ENCODE measurements at places on chromosomes 12 and 14. TPM values are rescaled to one million over a fixed set of nuclear protein-coding genes. Genes with fewer than 3 reads are reported as not detected.

GRCh38 chr12:19915392-19916195, 452.7 kb upstream of the PDE3A start:
- H3K4me1 ChIP-seq = no peaks in the 10 kb centered on the region
- no peak for DNase-seq
- no peak overlapping the region for H3K4me3 ChIP-seq
- H3K36me3 ChIP-seq = no peaks in the 10 kb centered on the region
- H3K27ac ChIP-seq = no peak overlapping the region

SLC8A3 gene
- total RNA-seq = 1.7 TPM

SLC2A13 gene
- 19.6 TPM for total RNA-seq

DNA sequence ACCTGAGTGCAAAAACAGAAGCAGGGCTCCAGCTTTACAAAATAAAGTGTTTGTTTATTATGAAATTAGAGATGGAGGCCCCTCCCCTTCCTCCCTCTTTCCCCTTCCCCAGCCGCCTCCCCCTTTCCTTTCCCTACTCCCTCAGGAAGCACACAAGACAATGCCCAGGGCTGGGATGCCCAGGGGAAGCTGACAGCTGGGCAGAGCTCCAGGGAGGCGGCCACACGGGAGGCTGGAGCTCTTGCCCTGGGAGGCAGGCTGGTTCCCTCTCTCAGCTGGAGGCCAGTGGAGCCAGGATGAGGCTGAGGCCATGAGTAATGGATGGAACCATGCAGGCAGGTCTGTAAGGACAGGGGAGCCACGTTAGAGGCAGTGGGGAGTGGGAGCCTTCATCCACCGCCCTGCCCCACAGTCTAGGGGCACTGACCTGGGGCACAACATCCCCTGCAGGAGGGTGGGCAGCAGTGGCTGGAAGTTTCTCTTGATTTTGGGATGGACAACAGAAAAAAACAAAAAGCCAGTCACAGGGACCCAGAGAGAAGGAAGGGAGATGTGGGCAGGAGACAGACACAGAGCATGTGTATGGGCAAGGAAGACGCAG, 5.1 kb downstream of the PSMB11 start:
- DNase-seq = no peak
- H3K36me3 ChIP-seq = no peaks in the 10 kb centered on the region
- H3K4me1 ChIP-seq = no peaks in the 10 kb centered on the region
- no peak overlapping the region for H3K27ac ChIP-seq

MMP17 gene
- 4.8 TPM for total RNA-seq

DNA sequence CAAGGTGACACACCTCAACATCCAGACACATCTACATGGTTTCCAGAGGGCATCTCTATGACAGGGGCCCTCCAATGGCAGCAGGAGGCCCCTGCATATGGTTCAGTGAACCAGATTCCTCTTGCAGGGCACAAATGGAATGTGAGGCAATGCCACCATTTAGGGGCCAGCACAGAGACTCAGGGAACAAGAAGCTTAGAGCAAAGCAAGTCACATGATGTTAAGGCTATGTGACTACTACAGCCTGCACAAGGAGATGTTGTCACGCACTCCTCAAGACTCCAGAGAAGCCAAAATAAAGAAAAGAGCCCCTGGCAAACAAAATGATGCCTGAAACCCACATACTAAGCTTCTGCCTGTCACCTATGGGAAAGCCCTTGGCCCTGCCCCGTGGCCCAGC, 95.2 kb downstream of the RBM19 start:
- H3K27me3 ChIP-seq = no peaks in the 10 kb centered on the region
- H3K4me1 ChIP-seq = no peaks in the 10 kb centered on the region
- H3K4me3 ChIP-seq = no peak overlapping the region
- no peak overlapping the region for H3K27ac ChIP-seq
- no peak for DNase-seq

RERGL gene
- 5.0 TPM for total RNA-seq

FGF6 gene
- total RNA-seq = not detected

DNA sequence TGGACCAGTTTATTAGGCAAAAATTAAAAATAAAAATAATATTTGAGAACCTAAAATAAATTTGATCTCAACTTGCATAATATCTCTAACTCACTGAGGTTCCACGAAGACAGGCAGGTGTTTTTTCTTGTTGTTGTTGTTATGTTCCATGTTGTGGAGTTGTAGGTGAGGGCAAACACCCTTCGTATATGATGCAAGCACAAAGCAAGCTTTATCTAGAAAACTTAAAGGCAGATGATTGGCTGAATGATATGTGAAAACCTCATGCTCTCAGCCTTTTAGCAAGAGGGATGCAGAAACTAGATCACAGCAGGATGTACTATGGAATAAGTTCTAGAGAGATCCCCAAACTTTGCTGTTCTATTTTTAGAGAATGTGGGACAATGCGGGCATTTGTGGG, 502.7 kb downstream of the ETNK1 start:
- H3K36me3 ChIP-seq = no peaks in the 10 kb centered on the region
- H3K27me3 ChIP-seq = no peaks in the 10 kb centered on the region
- no peak for DNase-seq
- H3K4me1 ChIP-seq = no peaks in the 10 kb centered on the region
- H3K4me3 ChIP-seq = no peak overlapping the region

DNA sequence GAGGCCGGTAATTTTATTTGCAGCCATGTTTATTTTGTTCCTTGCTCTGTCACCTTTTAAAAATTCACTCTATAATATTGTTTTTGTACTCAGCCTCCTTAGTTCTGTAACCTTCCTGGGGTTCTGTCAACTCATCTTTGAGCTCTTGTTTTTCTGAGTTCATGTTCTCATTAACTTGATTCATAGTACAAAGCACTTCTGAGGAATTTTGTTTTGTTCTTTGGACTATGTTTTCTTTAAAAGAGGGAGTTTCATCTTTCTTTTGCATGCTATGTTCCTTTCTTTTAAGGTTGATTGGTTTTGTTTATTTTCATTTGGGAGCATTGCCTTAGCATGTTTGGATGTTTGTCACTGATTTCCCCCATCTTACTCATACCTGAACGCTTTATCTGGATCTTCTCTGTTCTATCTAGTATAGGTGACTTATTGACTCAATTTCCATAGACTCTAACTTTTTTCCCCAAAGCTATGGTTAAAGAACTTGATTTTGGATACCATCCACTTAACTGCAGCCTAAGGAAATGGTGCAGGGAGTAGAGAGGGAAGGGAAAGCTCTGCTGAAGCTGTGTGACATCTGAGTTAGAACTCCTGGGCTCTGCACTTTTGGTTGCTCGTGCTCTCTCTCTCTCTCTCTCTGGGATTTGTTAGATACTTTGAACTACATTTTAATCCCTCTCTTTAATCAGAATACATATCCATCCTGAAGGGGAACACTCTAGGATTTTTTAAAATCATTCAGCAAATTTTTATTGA, 268.5 kb downstream of the PAWR start:
- no peaks in the 10 kb centered on the region for H3K36me3 ChIP-seq
- DNase-seq = no peak
- no peak overlapping the region for H3K4me3 ChIP-seq
- H3K27me3 ChIP-seq = no peaks in the 10 kb centered on the region
- H3K4me1 ChIP-seq = peaks cover 2% of the 10 kb centered on the region
- H3K27ac ChIP-seq = peak overlapping the region; percentile 16

DNA sequence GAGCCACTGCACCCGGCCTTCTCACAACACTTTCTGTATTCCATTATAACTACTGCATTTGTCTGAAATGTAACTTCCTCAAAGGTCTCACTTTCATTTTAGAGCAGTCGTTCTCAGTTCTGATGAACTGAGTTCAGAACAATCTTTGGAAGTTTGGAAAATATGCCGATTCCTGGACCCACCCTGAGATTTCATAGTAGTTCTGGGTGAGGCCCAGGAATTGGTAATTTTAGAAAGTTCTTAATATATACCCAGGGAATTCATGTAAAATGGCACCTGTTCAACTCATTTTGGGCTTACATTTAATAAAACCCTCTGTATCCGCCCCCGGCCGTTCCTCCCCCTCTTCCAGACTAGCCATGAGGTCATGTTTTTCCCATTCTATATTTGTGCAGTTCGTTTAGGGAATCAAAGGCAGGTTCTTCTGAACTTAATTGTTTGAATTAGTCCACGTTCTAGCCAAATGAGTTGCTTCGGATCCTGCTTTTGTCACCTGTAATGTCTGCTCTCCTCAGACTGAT, 5.9 kb downstream of the GSG1 start:
- H3K36me3 ChIP-seq = no peaks in the 10 kb centered on the region
- peak overlapping the region; percentile 78 for H3K27ac ChIP-seq
- peaks cover 71% of the 10 kb centered on the region for H3K4me1 ChIP-seq

- peak overlapping the region; percentile 89 for H3K27ac ChIP-seq
- no peak overlapping the region for H3K4me3 ChIP-seq
- peaks cover 97% of the 10 kb centered on the region for H3K4me1 ChIP-seq
- no peak for DNase-seq
- H3K36me3 ChIP-seq = no peaks in the 10 kb centered on the region
Measured at GRCh38 chr14:99573000-99573330, 31.0 kb downstream of the CCDC85C start.

TAS2R8 gene
- not detected for total RNA-seq

DNA sequence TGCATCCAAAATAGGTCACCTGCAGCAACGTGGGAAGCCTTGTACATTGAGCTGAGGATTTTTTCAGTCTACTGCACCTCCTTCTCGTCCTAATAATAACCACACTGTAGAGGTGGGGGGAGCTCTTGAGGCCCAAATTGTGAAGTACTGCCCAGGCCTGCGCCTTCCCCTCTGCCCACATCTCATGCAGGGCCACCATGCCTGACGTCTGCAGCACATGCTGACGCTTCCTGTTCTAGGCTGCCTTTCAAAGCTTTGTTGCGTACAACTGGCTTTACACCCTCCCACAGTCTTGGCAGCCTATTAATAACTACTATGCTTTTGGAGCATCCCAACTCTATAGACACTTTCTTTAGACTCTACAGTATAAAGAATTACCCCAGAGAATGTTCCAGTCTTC, 26.5 kb upstream of the TTC7B start:
- peaks cover 14% of the 10 kb centered on the region for H3K36me3 ChIP-seq
- H3K27me3 ChIP-seq = no peaks in the 10 kb centered on the region
- H3K27ac ChIP-seq = no peak overlapping the region
- H3K4me1 ChIP-seq = no peaks in the 10 kb centered on the region

GRCh38 chr14:29370024-29370423, 557.6 kb downstream of the PRKD1 start:
- no peak overlapping the region for H3K27ac ChIP-seq
- H3K4me3 ChIP-seq = no peak overlapping the region
- H3K36me3 ChIP-seq = no peaks in the 10 kb centered on the region
- no peaks in the 10 kb centered on the region for H3K27me3 ChIP-seq
- no peak for DNase-seq

DNA sequence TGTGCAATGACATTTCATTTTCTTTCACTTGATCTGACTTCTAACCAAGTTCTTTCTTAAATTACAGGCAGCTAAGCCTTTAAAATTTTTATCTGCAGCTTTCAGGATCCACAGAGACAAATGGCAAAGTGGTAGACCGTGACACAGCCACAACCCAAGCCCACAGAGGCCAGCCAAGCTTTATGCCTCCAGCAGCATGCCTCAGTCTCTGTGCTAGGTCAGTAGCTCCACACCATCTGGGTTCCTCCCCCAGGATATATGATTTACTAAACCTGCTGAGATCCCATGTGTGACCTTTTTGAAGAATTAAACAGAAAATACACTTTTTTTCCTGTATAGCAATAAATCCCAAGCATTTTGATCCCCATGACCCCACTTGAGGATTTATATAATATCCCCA, 290.4 kb upstream of the CAND1 start:
- DNase-seq = no peak
- H3K4me3 ChIP-seq = no peak overlapping the region
- H3K27ac ChIP-seq = no peak overlapping the region
- no peaks in the 10 kb centered on the region for H3K36me3 ChIP-seq

DNA sequence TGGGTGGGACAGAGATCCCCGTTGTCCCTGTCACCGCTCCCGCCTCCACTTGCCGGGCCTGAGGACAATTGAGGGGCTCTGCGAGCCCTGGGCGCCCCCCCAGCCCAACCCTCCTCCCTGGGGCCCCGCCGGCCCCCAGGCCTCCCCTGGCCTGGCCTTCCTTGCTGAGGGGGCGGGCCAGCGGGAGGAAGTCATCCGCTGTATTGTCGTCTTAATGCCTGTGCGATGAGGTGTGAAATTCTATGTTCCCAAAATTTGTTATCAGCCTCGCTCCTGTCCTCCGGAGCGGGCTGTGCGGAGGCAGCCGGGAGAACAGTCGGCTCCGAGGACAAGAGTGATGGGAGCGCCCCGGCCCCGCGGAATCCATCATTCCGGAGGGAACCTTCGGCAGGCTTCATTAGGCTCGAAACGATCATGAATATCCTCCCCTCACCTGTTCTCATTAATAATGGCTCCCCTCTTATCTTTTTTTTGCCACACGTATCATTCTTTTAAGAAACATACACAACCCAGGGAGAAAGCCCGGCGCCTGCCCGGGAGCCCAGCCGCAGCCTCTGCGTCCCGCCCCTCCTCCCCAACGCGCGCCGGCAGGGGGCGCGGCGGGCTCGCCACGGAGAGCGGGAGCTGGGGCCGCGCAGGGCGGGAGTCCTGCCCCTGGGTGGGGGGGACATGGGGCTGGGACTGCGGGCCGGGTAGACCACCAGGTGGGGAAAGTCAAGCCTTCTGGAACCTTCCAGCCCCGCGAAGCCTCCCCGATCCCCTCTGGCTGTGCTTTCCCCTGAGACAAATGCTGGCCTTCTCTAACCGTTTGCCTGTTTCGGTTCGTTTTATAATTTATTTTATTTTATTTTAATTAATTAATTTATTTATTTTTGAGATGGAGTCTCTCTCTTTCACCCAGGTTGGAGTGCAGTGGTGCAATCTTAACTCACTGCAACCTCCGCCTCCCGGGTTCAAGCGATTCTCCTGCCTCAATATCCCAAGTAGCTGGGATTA, 17.1 kb upstream of the DLK1 start:
- peaks cover 20% of the 10 kb centered on the region for H3K4me1 ChIP-seq
- no peaks in the 10 kb centered on the region for H3K36me3 ChIP-seq
- no peak for DNase-seq
- H3K4me3 ChIP-seq = peak overlapping the region; percentile 33
